MCF 10A (cell line): ENCODE measurements at places on chromosomes 4 and X. TPM values are rescaled to one million over a fixed set of nuclear protein-coding genes. Genes with fewer than 3 reads are reported as not detected.

PFKFB1 gene
- total RNA-seq = 0.27 and 0.37 TPM in 2 replicates

FAM241A gene
- total RNA-seq = 8.2 and 10.9 TPM in 2 replicates

DKK2 gene
- 0.07 and 0.30 TPM in 2 replicates for total RNA-seq

TNMD gene
- not detected in 2 replicates for total RNA-seq

UGT2B11 gene
- not detected in 2 replicates for total RNA-seq

DNA sequence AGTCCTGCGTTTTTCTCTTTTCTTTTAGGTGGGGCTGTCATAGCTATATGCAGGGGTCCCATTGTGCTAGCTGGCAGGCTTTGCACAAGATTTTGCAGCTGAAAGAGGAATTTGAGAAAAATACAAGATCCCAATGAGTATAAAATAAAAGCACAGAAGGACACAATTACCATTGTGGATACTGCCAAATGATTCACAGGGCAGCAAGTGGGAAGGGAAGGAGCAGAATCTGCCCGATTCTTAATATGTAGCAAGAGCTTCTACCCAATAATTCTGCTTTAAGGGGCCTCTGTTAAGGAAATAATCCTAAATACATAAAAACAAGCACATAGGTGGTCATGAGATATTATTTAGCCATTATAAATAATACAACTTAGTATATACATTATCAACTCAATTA lies 25.9 kb upstream of the ING2 start:
- DNase-seq = no peak

GRCh38 chr4:14920759-14921320 lies 81.4 kb upstream of the CPEB2 start:
- no peak for DNase-seq

DNA sequence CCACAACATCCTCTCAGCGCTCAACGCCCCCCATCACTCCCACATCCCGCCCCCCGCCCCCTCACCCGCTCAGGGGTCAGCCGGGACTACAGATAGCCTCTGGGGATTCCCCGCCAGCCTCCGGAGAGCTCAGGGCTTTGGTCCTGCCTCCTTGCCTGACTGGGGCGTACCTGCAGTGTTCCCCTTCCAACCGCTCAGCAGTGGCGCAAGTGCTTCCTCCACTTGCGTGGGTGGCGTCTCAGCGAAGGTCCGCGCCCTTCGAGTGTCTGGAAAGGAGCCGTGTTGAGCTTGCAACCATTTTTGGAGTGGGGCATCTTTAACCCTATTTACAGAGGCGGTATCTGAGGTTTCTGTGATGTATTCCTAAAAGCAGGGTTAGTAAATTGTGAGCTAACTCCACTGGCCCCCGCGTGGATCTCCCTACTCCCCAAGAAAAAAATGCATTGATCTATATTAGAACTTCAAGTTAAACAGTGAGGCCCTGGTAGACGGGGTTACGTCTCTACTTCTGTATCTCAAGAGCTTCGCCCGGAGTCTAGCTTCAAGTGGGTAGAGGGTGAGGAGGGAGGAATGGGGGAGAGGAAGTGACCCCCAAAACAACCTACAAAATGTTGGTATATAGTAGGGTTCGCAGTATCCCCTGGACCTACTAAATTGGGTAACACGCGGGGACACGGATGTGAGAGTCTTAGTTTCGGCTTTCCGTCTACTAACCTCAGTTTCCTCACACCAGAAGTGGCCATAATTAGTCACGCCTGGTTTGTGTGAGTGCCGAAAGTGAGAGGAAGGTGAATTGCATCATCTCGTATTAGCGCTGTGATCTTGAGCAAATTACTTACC lies 16.1 kb downstream of the NKX3-2 start:
- peak; percentile 67 for DNase-seq

DNA sequence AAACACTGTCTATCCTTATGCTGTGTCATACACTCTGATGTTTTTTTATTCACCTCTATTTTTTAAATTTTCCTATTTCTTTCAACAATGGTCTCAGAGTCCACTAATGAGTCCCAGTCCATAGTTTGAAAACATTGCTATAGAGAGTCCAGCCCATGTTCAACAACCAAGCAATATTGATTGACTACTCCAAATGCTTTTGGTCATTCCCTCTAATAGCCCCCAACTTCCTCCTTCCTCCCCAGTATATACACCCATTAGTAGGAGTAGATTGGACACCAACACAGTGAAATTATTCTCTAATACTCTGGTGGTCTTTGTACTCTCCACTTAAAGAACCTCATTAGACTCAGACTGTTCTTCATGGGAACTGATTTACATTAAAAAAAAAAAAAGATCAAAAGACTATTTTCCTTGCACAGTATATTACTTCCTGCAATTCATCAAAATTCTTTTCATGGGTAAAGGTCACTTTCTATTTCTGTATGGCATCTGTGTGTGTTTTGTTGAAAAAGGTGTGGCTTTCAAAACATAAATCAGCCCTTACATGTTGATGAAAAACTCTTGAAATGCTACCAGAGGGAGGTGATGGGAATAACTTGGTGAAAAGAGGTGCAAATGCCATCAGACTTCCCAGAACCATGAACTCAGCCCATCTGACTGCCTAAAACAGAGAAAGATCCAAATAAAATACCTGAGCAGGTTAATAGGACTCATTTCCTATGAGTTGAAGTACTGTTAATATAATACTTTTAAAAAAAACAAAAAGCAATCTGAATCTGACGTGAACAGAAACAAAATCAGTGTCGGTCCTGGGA lies 250.3 kb upstream of the KLF3 start:
- no peak for DNase-seq

- peak; percentile 48 for DNase-seq
Measured at GRCh38 chrX:153635788-153636668, 11.0 kb upstream of the DUSP9 start.

- DNase-seq = no peak
Measured at GRCh38 chr4:70849291-70849690, 9.6 kb upstream of the GRSF1 start.

DNA sequence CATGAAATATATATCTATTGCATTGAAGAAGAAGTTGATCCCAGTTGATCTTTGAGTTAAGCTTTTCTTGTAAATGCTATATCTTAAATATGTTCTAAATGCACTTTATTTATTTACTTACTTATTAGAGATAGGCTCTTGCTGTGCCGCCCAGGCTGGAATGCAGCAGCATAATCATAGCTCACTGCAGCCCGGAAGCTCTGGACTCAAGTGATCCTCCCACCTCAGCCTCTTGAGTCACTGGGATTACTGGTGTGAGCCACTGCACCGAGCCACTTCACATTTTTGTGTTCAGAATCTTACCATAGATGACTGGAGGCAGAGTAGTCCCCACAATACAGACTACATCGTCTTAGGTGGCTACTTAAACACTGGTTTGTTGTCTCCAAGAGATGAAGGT lies 324.3 kb upstream of the SLIT2 start:
- no peak for DNase-seq
